ENCODE measurements at places on chromosomes 5 and 9. TPM values are rescaled to one million over a fixed set of nuclear protein-coding genes. Genes with fewer than 3 reads are reported as not detected.

The ZNF462 gene
- 11.4 TPM for total RNA-seq

The ABCA1 gene
- 35.7 TPM for total RNA-seq

The AFAP1L1 gene
- 264 TPM for total RNA-seq

The CSF1R gene
- not detected for total RNA-seq

The SMU1 gene
- total RNA-seq = 34.5 TPM

The PALM2AKAP2 gene
- total RNA-seq = 0.23 TPM

The SPATA31D4 gene
- not detected for total RNA-seq

- no peak for DNase-seq
Measured at GRCh38 chr5:50672663-50673062, 6.2 kb downstream of the PARP8 start.

DNA sequence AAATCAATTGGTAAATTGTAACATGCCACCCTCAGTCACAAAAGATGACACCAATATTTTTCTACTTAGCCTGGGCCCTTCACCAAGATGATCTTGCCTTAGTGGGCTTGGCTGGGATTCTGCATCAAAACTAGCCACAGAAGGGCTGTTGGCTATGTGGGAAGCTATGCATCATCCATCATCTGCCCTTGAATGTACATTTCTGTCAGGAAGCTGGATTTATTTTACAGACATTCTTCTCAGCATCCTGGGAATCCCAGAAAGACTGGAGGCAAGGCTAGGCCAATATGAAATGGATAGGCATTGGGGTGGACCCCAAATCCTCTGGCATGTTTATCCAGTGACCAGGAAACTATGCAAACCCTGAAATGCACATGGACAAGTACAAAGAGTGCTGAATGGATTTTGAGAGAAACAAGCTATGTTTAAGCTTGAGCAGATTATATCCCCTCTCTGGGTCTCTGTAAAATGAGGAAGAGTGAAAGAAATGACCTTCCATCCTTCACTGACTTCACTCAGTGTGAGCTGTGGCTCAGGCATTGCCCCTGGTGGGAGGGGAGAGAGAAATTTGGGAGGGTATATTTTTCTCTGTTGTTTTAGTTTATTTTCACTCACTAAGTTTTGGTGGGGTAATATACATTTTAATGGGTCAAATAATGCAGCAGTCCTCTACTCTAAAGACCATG lies 283.6 kb downstream of the EBF1 start:
- no peak for DNase-seq

DNA sequence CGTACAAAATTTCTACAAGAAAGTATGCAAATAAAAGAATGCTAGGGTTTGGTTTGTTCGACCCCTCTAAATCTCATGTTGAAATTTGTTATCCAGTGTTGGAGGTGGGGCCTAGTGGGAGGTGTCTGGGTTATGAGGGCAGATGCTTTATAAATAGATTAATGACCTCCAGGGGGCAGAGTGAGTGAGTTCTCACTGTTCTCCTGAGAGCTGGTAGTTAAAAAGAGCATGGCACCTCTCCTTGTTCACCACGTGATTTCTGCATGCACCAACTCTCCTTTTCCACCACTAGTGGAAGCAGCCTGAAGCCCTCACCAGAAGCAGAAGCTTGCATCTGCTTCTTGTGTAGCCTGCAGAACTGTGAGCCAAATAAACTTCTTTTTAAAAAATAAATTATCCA lies 50.4 kb upstream of the FAM170A start:
- peak; percentile 44 for DNase-seq

- DNase-seq = no peak
Measured at GRCh38 chr5:150419630-150420270, 7.0 kb upstream of the CD74 start.

DNA sequence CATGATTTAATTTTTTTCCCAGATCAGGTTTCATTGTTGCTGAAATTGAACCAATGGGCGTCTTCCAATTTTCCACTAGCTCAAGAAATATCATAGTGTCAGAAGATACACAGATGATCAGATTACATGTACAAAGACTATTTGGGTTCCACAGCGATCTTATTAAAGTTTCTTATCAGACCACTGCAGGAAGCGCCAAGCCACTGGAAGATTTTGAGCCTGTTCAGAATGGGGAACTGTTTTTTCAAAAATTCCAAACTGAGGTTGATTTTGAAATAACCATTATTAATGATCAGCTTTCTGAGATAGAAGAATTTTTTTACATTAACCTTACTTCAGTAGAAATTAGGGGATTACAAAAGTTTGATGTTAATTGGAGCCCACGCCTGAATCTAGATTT lies 251.6 kb downstream of the ADGRV1 start:
- DNase-seq = no peak

- no peak for DNase-seq
Measured at GRCh38 chr9:27586304-27586703, 13.0 kb upstream of the C9orf72 start.

DNA sequence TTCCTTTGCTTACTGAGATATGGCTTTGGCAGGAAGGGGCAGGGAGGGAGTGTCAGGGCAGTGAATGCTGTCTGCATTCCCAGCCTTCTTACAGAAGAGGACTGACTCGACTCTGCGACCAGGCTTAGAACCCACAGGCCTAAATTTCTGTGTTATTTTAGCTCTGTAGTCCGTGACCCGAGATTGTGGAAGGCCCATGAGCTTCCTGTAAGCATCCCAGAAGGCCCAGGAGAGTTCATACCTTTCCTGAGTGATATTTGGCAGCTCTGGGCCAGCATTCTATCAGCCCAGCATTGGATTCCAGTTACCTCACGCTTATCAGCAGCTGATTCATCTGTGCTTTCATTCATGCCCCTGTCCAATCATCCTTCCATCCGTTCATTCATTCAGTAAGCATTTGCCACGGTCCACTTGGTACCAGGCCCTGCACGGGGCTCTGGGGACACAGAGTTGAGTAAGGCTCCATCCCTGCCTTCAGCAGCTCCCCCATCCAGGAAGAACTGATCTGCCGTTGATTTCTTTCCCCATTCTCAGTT lies 28.2 kb upstream of the RPL26L1 start:
- peak; percentile 73 for DNase-seq

- no peak for DNase-seq
Measured at GRCh38 chr9:110332766-110333165, 4.9 kb downstream of the TXNDC8 start.

DNA sequence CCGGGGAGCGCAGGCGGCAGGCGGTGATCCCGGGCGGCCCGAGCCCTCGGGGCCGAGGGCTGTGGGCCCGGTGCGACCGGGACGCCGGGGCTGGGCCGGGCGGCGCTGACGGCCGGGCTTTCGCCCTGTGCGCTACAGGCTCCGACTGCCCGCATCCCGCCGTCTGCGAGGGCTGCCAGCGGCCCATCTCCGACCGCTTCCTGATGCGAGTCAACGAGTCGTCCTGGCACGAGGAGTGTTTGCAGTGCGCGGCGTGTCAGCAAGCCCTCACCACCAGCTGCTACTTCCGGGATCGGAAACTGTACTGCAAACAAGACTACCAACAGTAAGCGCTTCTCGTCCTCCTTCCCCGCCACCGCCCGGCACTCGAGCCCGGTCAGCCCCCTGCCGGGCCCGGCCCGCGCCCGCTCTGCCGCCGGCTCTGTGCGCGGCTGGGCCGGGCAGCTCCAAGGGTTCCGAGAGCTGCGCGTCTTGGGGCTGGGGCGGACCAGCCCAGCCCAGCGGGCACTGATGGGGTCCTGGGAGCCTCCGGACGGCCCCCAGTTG lies 1.6 kb downstream of the LMX1B start:
- DNase-seq = peak; percentile 52

DNA sequence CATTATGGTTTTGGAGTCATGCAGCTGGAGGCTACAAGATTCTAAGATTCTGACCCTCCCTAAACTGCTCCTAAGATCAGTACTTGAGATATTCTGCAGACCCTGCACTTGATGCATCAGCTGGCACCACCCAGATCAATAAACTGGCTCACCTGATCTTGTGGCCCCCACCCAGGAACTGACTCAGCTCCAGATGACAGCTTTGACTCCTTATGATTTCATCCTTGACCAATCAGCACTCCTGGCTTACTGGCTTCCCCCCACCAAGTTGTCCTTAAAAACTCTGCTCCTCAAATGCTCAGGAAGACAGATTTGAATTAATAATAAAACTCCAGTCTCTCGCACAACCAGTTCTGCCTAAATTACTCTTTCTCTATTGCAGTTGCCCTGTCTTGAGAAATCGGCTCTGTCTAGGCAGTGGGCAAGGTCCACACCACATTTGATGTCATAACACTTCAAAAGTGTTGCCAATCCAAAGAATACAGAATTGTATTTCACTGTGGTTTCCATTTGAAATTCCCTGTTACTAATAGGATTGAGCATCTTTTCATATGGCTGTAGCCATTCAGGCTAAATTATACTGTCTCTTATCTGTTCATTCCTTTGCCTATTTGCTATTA lies 14.8 kb upstream of the SLC30A5 start:
- DNase-seq = no peak

DNA sequence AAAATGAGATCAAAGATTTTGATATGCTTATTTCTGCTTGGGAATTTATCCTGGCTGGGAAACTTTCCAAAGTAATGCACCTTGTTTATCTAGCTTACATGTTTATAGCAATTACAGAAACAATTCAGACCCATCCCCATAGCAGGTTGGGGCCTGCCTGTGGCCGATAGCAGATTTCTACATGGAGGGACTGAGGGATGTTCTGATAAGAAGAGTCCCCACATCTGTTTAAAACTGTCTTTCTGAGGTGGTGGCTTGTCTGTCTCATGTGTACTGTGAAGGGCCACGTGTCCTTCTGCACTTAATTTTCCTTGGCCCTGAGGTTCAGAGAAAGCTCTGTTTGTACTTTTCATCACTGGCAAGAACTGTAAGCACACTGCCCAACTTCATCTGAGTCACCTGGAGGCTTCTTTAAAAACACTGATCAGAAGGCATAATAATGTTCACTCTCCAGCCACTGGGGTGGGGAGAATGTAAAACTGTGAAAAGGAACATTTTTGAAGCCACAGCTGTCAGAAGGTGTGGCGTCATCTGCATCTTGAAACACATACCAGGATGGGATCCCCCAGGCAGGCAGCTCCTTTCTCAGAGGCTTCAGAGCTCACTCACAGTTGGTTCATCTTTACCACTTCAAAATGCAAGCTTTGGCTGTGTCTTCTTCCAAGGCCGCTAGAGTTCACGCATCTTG lies 80.3 kb downstream of the MAP1B start:
- DNase-seq = no peak

DNA sequence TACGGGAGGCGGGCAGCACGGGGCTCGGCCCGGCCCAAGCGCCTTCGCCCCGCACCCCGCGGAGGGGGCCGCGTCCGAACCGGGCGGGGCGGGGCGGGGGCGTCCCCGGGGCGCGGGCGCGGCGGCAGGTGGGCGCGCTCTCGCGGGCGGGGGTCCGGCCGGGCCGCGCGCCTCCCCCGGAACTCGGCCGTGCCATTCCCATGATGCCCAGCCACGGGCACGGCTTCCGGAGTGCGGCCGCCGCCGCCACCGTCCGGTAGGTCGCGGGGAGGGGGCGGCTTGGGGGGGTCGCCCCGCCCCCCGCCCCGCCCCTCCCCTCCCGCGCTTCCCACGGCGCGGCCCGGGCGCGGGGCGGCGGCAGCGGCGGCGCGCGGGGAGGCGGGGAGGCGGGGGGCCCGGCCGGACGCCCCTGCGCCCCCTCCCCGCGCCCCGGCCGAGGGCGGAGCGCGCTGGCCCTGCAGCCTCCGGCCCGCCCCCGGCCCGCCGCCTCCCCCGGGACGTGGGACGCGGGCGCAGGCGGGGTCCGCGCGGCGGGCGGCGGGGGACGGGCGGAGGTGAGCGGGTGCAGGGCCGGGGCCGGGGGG lies at the start of gene PPP1R26:
PPP1R26 (plus strand) TSS at position 314 of the 584 bp plus-strand sequence. CDS start 4,729 bp downstream, outside the sequence.
- no peak for DNase-seq

DNA sequence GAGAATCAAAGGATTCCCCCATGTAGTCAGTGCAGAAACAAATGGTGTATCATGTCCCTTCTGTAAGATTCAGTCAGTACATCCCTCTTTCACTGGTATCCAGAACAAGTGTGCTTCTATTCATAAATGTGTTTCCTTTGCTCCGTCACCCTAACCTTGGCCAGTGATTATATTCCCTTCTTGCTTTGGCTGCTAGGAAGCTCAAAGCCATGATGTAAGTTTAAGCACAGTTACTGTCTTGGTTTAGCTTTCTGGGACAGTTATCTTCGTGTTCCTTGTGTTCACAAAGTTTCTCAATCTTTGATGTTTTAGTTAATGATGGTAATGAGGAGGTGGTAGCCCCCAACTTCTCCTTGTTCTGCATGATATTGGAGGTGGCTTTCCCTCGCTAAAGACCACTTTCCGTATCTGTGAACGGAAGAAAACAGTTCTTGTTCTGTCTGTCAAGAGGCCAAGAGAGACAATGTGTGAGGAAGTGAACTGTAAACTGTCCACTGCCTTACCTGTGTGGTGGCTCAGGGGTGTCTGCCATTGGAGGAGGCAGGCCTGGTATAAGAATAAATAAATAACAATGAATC lies 2.2 kb upstream of the AMBP start:
- no peak for DNase-seq
